ENCODE measurements at places on chromosomes 4 and X.

DNA sequence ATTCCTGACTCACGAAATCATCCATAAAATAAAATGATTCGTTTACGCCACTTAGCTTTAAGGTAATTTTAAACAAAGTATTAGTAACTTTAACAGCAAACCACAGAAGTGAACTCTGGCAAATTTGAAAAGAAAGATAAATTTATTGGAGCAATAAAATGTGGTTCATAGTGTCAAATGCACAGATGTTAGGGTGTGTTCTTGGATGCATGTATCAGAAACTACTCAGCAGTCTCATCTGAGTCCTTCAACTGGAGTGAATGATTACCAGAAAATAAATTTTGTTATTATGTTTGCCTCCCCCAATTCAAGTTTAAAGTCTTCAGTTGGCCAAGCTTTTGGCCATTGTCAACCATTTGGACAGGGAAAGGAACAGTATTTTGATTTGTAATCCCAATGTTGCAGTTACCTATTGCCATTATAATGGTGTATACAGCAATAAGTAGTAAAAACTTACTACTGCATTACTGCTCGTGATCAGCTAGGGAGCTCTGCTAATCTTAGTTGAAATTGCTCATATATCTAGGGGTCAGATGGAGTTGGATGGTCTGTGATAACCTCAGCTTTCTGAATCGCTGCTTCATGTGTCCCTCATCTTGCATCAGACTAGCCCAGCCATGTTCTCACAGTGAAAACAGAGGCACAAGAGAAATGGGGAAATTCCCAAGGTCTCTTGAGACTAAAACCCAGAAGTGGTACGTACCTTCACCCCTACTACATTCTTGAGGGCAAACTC is 254.6 kb upstream of the KCNIP4 start:
- no peak for DNase-seq

GRCh38 chr4:70183168-70183939 is 12.2 kb upstream of the ODAM start:
- no peak for DNase-seq

GRCh38 chr4:33882246-33882990 is 2361.9 kb downstream of the ARAP2 start:
- DNase-seq = no peak

- no peak for DNase-seq
These were observed 14.4 kb upstream of the REPS2 start for GRCh38 chrX:16931855-16932575.

- DNase-seq = no peak
These were observed 47.3 kb downstream of the SATL1 start for GRCh38 chrX:85196319-85196718.

DNA sequence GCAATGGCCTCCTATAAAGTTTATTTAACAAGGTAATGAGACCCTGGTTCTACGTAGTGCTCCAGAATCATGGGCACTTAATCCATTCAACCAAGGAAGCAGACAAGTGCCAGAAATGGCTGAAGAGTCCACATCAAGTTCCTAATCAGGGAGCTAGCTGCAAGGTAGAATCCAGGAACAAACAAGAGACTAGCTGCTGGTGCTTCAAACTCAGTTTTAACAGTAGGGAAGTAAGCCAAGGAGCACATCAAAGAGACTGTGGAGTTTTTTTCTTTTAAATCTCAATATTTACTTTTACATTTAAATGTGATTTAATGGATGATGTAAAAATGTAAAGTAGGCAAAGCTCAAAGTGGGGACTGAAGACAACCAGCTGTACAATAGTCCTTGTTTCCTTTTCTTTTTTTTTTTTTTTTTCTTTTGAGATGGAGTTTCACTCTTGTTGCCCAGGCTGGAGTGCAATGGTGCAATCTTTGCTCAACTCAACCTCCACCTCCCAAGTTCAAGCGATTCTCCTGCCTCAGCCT is 630.4 kb downstream of the CCSER1 start:
- no peak for DNase-seq

- DNase-seq = no peak
These were observed 48.7 kb downstream of the CLOCK start for GRCh38 chr4:55498051-55498450.

DNA sequence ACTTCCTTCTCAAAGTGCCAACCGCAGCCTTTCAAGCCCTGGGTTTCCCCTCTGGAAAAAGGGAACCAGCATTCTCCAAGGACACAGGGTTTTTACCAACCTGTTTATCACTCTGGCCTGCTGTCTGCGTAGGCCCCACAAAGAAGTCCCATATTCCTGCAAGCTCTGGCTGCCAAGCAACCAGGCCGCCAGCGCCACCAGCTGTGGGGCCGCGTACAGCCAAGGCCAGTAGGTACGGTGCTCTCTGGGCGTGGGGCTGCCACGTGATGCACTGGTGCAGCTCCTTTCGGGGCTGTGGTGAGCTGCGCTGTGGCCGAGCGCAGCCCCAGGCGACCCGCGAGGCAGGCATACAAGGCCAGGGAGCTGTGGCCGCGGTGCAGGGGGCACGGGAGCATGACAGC is 22.1 kb downstream of the LUZP4 start:
- DNase-seq = no peak

Measured in thoracic aorta (tissue), 2 donors.